WERI-Rb-1 (cell line): ENCODE measurements at places on chromosomes 1 and 21.
A peak's percentile ranks its signal among the peaks of the same experiment; 100 is the strongest.

DNA sequence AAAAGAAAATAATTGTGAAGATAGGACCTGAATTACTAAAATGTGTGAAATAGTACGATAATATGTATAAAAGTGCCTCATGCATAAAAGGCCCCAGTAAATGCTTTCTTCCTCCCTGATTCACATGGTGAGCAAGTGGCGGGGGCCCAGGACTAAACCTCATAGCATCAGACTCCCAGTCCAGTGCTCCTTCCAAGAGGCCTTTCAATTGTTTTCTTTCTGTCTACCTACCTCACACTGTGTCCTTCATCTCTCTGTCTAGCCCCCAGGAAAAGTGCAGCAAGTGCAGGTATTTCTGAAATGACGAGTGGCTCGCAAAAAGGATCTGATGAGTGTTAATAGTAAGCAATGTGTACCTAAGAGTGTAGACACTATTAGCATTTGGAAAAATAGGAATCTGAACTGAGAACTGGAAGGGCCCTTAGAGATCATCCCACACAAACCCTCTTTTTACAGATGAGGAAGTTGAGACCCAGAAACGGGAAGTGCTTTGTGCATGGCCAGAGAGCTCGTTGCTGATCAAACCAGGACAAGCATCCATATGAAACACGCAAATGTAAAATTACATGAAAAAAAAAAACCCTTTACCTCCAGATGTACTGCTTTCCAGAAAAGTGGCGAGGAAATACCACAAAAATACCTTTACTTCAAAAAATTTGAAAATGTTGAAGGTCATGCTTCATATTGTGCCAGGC, 118.2 kb upstream of the HOOK1 start:
- DNase-seq, result no peak

DNA sequence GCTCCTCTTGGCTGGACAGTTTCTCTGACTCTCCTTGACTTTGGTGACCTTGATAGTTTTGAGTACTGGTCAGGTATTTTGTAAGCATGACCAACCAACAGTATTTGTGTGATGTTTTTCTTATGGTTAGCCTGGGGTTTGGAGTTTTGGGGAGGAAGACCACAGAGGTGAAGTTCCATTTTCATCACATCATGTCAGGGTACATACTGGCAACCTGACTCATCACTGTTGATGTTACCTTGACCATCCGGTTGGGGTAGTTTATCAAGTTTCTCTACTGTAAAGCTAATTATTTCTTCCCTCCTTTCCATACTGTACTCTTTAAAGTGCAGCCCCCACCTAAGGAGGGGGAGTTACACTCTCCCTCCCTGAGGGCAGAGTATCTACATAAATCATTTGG, 13.4 kb downstream of the OSCP1 start:
- DNase-seq, result no peak

DNA sequence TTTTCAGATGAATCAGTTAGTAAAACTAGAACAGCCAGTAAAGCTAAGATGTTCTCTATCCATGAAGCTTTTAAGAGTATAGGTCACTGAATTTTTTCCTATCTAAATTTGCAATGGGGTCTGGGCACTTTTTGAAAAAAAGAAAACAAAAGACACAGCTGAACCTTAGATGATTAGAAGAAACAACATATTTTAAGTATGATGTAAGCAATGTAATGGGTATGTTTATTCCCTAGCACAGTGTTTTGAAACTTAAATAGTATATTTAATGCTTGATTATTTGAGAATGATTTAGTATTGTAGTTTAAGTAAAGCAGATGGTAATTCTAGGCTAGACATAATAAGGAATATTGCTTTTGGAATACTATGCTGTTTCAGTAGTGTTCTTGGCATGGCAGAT, 36.2 kb downstream of the KCTD3 start:
- no peak for DNase-seq

GRCh38 chr1:162550925-162551324, 10.6 kb upstream of the UAP1 start:
- DNase-seq, result no peak

DNA sequence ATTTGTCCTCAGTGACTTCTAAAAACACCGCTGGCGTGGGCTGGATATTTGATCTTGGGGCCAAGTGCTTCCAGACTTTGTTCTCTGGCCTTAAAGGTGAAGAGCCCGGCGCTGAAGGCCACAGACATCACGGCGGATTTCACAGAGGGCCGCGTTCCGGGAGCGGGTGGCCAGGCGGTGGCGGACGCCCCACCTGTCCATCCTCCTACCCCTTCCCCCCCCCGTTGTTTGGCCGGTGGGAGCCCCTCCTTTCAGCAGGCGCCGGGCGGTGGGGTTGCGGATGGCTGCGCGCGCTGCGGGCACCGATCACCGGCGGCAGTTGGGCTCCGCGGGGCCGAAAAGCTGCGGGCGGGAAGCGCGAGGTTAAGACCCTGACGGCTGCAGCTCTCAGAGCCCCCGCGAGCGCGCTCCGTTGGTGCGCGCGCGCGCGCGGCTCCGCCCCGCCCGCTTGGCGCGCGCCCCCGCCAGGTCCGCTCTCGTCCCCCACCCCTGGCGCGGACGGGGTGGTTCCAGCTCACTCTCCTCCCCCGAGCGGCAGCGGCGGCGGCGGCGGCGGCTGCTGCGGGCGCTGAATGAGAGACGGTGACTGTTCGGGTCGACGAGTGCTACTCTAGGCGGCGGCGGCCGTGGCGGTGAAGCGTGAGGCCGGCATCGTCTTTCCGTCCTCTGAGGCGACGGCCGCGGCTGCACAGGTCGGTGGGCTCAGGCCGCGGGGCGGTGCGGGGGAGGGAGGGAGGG, at the start of gene RALGPS2:
Gene RALGPS2, plus strand, starts transcription at position 517 of the 738 bp plus-strand sequence. CDS start 51,521 bp downstream, outside the sequence.
- DNase-seq, result peak; percentile 91

- no peak for DNase-seq
These were observed 29.3 kb downstream of the DHRS3 start for GRCh38 chr1:12588695-12589094.

DNA sequence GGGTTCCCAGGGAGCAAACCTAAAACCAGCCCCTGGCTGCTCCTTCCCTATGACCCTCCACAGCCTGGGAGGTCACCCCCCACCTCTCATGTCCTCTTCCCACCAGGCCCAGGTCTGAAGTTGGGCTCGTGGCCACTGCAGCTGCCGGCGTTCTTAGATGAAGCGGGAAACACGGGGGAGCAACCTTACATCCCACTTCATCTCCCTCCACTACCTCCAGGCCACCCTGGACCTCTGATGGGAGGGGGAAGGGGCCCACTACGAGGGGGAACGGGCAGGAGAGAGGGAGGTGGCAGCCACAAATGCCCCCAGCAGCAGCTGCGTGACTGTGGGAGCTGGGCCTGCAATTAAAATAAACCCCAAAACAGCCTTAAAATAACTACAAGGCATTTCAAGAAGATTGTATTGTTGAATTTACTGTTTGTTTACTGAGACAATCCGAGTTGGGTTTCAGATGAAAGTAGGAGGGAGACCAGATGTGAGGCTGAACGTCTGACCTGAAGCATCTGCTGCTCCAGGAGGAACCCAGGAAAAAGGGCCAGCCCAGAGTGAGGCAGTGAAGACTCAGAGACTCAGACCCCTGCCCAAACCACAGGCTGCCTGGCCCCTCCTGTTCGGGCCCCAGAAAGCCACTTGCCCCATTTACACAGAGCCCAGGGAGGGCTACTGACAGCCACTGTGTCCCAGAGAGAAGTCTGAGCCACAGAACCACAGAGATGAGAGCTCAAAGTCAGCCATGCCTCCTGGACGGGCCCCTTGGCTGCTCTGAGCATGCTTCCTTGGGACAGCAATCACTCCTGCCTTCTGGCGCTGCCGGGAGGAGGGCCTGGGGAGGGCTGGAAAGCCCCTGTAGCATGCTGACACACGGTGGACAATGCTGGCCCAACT, 59.8 kb downstream of the GLIS1 start:
- DNase-seq, result no peak

GRCh38 chr1:91731815-91732214, 154.1 kb downstream of the TGFBR3 start:
- DNase-seq, result no peak

DNA sequence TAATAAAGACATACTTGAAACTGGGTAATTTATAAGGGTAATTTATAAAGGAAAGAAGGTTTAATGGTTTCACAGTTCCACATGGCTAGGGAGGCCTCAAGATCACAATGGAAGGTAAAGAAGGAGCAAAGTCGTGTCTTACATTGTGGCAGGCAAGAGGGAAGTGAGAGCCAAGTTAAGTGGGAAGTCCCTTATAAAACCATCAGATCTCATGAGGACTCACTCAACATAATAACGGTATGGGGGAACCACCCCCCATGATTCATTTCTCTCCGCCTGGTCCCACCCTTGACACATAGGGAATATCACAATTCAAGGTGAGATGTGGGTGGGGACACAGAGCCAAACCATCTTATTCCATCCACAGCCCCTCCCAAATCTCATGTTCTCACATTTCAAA, 76.8 kb upstream of the ZNF678 start:
- no peak for DNase-seq

GRCh38 chr1:61993331-61993961, 201.2 kb upstream of the L1TD1 start:
- no peak for DNase-seq

DNA sequence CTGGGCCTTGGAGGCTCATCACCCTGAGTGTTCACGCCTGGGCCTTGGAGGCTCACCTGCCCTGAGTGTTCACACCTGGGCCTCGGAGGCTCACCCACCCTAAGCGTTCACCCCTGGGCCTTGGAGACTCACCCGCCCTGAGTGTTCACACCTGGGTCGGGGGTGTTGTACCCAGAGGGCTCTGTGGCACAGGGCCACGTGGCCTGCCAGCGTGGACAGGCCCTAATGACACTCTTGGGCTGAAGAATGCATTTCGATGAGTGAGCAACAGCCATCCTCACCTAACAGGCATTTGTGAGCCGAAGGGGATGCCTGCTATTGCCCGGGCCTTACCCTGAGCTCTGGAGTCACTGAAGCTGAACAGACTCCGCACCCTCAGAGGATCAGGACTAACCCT, 17.5 kb downstream of the SLC19A1 start:
- no peak for DNase-seq

- DNase-seq, result no peak
These were observed 35.9 kb downstream of the KCNA2 start for GRCh38 chr1:110570307-110570706.

DNA sequence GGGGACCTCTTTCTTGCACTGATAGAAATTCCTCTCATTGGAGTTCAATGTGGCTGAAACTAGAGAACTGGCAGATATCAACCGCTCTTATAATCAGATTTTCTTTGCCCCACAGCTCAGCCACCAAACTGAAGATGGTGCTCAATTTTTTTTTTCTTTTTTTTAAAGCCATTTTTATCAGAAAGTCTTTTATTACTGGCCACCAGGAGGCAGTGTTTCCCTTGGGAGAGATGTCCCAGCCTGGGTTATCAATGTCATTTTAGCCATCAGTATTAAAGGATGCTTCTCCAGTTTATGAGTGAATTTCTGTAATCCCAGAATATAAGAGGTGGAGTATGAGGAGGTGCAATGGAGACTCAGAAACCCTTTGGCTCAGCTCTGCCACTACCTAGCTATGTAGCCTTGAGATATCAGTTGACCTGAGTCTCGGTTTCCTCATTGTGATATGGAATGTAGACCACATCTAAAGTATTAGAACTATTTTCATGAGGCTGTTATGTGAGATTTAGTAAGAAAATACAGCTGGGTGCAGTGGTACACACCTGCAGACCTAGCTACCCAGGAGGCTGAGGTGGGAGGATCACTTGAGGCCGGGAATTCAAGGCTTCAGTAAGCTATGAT, 27.6 kb downstream of the CD244 start:
- DNase-seq, result peak; percentile 38

DNA sequence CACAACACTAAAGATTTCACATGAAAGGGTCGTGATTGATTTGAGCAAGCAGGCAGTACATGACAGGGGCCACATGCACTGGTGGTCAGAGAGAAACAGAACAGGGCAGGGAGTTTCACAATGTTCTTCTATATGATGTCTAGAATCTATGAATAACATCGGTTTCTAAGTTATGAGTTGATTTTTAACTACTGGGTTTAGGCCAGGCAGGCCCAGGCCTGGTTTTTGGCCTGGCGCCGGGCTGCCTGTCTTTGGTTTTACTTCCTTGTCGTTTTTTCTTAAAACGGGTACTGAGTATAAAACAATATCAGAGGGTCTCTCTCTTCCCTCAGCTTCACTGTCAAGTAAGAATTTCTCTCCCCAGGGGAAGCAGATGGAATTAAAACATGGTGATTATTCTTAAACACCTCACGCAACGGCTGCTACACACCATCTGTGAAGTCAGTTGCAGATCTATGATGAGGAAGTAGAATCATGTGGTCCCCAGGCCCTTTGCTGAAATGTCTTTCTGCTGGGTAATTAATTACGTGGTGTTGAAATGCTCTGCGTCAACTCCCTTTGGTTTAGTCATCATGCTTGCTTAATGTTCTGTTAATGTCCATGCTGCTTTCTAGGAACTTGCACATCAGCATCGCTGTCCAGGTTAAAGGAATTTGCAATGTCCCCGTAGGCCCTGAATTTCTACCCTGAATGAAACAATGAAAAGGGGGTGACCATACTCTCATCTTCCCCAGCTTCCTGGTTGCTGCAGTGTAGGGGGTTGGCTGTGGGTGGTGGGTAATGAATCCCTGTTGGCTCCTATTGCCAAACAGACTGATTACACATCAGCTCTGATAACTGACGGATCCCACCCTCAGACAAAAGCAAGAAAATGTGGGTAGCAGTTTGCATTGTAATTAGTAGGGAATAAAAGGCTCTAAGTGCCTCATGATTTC, 70.3 kb downstream of the SERINC2 start:
- DNase-seq, result peak; percentile 66

- peak; percentile 70 for DNase-seq
These were observed 1.7 kb downstream of the IRF2BP2 start for GRCh38 chr1:234608025-234608910.

GRCh38 chr1:228066416-228066815, 16.1 kb upstream of the ARF1 start:
- DNase-seq, result no peak

DNA sequence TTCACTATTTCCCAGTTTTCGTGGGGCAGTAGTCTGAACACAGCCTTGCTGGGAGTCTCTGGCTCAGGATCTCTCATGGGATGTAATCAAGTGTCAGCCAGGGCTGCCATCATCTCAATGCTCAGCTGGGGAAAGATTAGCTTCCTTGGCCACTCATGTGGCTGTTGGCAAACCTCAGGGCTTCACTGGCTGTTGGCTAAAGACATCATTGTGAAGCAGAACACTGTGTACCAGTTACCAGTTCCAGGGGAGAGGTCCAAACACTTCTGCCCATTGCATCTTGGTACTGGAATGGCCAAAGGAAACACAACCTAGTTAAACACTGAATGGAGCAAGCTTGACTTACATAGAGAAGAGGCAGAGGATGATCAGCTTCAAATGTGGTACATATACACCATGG, 33.7 kb downstream of the AADACL4 start:
- DNase-seq, result no peak

GRCh38 chr21:46545363-46545762, 59.5 kb downstream of the S100B start:
- no peak for DNase-seq

- no peak for DNase-seq
These were observed 84.3 kb downstream of the WDR64 start for GRCh38 chr1:241736387-241736786.

DNA sequence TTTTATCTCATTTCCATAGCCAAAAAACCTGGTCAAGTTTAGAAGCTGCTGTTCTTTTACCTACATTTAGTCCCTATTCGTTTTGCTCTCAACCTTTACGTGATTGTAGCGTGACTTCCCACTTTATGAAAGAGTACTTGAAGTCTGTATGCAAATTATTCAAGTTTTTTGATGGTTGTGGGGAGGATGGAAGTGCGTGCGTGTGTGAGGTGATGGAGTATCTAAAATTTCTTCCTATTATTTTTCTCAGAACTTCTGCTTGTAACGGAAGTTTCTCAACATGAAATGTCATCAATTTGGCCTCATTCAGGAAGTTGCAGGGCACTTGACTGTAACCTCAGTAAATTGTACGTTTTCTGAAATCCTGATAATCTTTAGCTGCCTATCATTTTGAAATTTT, 64.0 kb downstream of the SAMSN1 start:
- no peak for DNase-seq
